ENCODE measurements at places on chromosomes 12 and 14. TPM values are rescaled to one million over a fixed set of nuclear protein-coding genes. Genes with fewer than 3 reads are reported as not detected.
A peak's percentile ranks its signal among the peaks of the same experiment; 100 is the strongest.

DNA sequence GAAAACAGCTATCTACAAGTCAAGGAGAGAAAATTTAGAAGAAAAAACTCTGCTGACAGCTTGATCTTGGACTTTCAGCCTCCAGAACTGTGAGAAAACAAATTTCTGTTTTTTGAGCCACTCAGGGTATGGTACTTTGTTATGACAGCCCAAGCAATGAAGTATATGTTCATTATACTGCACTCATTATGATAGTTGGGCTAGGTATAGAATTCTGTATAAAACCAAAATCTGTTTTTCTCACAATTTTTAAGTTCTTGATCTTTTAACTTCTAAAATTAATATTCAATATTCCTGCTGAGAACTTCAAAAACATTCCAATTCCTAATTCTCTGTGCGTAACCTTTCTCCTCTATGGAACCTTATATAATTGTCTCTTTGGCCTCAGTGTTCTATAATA lies 200.8 kb downstream of the SLC5A8 start:
- no peak for DNase-seq
- peaks cover 7% of the 10 kb centered on the region for H3K36me3 ChIP-seq
- no peaks in the 10 kb centered on the region for H3K4me1 ChIP-seq
- no peak overlapping the region for H3K4me3 ChIP-seq
- no peak overlapping the region for H3K27ac ChIP-seq

DNA sequence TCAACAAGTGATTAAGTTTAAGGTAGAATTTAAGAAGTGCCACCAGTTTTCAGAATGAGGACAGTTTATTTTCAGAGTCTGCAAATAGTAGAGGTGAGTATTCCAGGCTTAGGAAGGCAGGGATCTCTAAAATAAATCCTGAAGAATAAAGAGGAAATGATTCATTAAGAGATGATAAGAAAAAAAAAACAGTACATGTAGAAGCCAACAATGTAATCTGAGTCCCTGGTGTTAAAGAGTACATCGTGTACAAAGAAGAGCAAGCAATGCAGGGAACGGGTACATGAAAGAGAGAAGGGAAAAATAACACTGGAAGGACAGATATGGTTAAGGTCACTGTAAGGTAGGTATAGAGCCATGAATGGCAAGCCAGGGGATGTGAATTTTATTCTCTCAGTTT lies 95.2 kb upstream of the FOXG1 start:
- no peak for DNase-seq
- H3K4me3 ChIP-seq = no peak overlapping the region
- H3K27me3 ChIP-seq = no peaks in the 10 kb centered on the region
- H3K27ac ChIP-seq = no peak overlapping the region
- H3K36me3 ChIP-seq = no peaks in the 10 kb centered on the region

- H3K36me3 ChIP-seq = no peaks in the 10 kb centered on the region
- H3K4me3 ChIP-seq = no peak overlapping the region
- no peaks in the 10 kb centered on the region for H3K4me1 ChIP-seq
- peaks cover 32% of the 10 kb centered on the region for H3K27me3 ChIP-seq
These were observed 28.5 kb upstream of the C14orf180 start for GRCh38 chr14:104550861-104551728.

DNA sequence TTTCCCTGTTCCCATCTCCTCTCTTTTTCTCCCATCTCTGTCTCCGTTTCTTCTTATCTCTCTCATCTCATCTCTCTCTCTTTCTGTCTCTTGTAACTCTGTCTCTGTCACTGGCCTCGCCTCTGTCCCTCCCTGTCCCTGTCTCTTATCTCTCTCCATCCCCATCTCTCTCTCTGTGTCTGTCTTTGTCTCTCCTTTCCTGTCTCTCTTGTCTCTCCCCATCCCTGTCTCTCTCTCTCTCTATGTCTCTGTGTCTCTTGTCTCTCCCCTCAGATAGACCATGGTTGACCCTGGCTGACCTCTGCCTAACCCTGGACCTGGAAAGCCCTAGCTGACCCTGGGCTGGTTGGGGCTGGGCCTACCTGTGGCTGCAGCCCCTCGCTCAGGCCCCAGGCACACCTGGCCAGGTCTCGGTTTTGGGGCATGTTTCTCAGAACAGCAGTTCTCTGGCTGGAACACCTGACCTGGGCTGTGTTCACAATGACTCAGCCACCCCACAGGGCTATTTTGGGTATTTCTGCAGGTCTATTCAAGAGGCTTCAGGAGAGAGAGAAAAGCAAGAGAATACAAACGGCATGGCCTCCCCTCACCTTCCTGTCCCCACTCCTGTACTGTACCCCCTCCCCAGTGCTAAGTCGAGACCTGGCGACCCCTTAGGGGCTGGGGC lies 174.4 kb downstream of the TMEM121 start:
- H3K27me3 ChIP-seq = no peaks in the 10 kb centered on the region
- H3K4me1 ChIP-seq = no peaks in the 10 kb centered on the region
- no peak overlapping the region for H3K27ac ChIP-seq
- DNase-seq = no peak
- H3K36me3 ChIP-seq = peaks cover 2% of the 10 kb centered on the region

GRCh38 chr14:78090864-78091263 lies 79.3 kb upstream of the NRXN3 start:
- peaks cover 6% of the 10 kb centered on the region for H3K27me3 ChIP-seq
- H3K4me1 ChIP-seq = no peaks in the 10 kb centered on the region
- no peak overlapping the region for H3K27ac ChIP-seq

DNA sequence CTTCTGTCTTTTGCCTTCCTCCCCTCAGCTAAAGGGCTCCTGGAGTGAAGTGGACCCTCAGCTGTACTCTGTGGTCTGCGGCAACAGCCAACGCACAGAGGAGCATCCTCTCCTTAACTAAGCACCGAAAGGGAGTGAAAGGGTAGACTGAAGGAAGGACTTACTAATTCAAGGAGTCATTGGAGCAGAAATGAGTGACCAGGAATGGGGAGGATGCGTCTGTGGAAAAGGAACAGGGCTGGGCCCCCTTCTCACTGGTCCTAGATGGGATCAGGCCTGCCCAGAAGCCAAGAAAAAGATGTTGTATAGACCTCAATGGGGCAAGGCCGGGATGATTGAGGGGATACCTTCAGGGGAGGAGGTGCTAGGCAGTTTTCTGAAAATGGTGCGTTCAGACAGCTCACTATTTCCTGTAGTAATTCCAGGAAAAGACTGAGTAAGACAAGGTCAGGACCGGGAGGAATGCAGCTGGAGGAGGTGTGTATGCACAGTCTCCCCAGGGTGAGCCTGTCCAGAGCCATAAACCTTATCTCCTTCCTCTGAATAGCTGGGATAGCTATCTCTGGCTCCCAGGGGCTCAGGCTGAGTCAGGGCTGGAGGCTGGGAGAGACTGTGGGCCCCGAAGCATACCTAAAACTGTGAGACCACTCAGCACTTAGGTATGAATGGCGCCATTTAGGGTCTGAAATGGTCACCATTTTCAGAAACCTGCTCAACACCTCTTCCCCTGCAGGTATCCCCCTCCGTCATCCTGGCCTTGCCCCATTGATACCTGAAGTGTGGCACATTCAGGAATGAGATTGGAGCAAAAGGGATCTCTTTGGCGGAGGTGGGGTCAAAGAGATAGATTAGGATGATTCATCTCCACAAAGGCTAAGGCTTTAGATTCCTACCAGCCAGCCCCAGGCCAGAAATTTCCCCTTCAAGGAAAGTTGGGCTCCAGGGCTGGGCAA lies 20.2 kb upstream of the KRT8 start:
- no peaks in the 10 kb centered on the region for H3K27me3 ChIP-seq
- H3K27ac ChIP-seq = peak overlapping the region; percentile 93
- H3K4me1 ChIP-seq = peaks cover 44% of the 10 kb centered on the region

GRCh38 chr12:46578190-46578982 lies 205.8 kb upstream of the SLC38A2 start:
- no peaks in the 10 kb centered on the region for H3K27me3 ChIP-seq
- no peak for DNase-seq
- H3K27ac ChIP-seq = peak overlapping the region; percentile 30
- H3K4me1 ChIP-seq = peaks cover 36% of the 10 kb centered on the region

- DNase-seq = no peak
- no peaks in the 10 kb centered on the region for H3K4me1 ChIP-seq
- H3K27me3 ChIP-seq = no peaks in the 10 kb centered on the region
- no peak overlapping the region for H3K4me3 ChIP-seq
- no peaks in the 10 kb centered on the region for H3K36me3 ChIP-seq
These were observed 359.9 kb downstream of the TRHDE start for GRCh38 chr12:72631926-72632685.

DNA sequence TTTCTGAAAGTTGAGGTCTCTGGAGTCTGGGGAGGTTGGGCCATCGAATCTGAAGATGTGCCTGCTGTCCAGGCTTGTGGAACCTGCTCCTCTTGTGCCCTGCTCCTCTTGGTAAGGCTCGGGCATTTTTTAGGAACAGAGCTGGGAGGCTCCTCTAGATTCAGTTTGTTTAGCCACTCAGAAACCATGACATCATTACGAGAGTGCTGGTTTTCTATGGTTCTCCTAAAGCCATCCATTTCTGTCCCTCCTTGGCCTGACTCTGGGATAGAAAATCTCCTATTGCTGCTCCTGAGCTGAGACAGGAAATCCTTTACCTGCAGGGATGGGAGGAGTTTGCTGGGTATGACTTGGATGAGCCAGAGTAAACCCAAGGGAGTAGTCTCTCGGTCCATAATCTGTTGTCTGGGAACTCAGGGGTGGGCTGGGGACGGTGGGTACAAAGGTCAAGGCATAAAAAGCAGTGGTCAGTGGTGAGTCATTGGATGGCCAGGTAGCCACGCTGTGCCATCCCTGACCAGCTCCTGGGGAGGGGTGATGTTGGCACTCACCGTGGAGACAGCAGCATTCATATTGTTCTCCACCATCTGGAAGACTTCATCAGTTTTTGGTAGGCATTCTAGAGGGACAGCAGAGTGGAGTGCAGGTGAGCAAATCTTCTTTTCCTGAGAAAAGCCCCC lies 2.4 kb upstream of the ADCY4 start:
- H3K4me3 ChIP-seq = no peak overlapping the region
- no peaks in the 10 kb centered on the region for H3K36me3 ChIP-seq
- DNase-seq = no peak
- H3K27me3 ChIP-seq = peaks cover 17% of the 10 kb centered on the region
- no peak overlapping the region for H3K27ac ChIP-seq
- H3K4me1 ChIP-seq = peaks cover 29% of the 10 kb centered on the region

DNA sequence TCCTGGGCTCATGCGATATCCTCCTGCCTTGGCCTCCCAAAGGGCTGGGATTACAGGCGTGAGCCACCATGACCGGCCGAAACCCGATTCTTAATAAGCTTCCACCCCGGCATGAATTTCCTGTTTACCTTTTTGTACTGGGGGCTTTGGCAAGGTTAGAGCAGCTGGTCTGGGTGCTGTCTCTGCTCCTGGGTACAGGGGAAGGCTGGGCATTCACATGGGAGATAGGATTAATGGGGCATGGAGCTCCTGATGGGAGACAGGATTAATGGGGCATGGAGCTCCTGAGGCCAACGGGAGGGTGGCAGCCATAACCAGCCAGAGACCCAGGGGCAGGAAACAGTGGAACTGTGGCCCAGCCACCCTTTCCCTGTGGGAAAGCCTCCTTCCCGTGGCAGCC lies 69.5 kb upstream of the DICER1 start:
- DNase-seq = no peak
- H3K27me3 ChIP-seq = no peaks in the 10 kb centered on the region
- H3K4me1 ChIP-seq = peaks cover 59% of the 10 kb centered on the region
- H3K27ac ChIP-seq = peak overlapping the region; percentile 93
- no peaks in the 10 kb centered on the region for H3K36me3 ChIP-seq

DNA sequence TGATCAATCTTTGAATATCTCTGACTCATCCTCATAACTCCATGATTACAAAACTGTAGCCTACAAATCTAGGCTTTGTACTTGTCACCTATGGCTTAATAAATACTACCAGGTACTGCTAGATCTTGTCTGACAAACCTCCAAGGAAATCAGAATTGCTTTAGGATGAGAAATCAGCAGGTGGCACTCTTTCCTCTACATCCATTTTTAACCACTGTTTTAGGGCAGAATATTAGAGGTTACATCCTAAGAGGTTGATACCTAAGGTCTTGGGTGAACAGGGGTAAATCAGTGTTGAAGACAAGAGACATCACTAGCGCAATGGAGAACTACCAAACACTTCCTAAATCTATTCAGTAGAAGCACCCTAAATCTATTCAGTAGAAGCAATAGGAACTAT lies 63.1 kb upstream of the SOX5 start:
- no peaks in the 10 kb centered on the region for H3K36me3 ChIP-seq
- no peak for DNase-seq

DNA sequence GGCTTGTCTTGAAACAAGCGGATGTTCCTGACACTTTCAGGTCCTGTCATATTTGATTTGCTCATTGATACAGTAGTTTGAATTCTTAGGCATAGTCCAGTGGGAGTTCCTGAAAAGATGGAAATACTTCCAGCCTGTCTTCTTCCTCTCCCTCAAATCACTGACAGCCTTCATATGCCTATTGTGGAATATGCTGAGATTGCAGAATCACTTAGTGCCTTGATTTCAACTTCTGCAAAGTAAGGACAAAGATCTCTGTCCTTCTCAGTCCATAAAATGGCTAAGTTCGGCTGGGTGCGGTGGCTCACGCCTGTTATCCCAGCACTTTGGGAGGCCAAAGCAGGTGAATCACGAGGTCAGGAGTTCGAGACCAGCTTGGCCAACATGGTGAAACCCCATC lies 6.7 kb upstream of the PYGL start:
- no peak overlapping the region for H3K27ac ChIP-seq
- H3K36me3 ChIP-seq = no peaks in the 10 kb centered on the region
- H3K27me3 ChIP-seq = no peaks in the 10 kb centered on the region
- H3K4me3 ChIP-seq = no peak overlapping the region

- peak overlapping the region; percentile 49 for H3K27ac ChIP-seq
- H3K4me3 ChIP-seq = no peak overlapping the region
- H3K4me1 ChIP-seq = peaks cover 52% of the 10 kb centered on the region
- no peaks in the 10 kb centered on the region for H3K27me3 ChIP-seq
These were observed 10.2 kb downstream of the ARHGAP5 start for GRCh38 chr14:32087173-32087861.

DNA sequence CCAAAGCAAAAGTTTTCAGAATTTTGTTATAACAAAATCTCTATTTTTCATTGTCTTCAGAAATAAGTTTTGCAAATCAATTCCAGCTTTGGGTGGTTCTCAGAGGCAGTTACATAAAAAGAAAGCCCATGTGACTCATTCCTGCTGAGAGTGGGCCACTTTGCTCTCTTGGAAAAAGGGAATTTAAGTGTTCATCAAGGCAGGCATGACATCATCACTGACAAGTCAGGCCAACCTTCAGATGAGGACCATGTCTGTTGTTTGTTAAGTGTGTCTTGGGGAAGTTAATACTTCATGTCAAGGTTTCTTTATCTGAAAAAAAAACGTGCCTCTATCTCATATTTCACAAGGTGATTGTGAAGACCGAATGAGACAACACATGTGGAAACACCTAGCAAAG lies 519.8 kb upstream of the TMPO start:
- H3K36me3 ChIP-seq = no peaks in the 10 kb centered on the region
- no peak overlapping the region for H3K27ac ChIP-seq
- no peak for DNase-seq
- H3K4me3 ChIP-seq = no peak overlapping the region
- no peaks in the 10 kb centered on the region for H3K4me1 ChIP-seq

GRCh38 chr12:53208877-53209463 lies 1.9 kb upstream of the ITGB7 start:
- peaks cover 17% of the 10 kb centered on the region for H3K4me1 ChIP-seq
- no peak overlapping the region for H3K27ac ChIP-seq
- no peaks in the 10 kb centered on the region for H3K27me3 ChIP-seq
- H3K36me3 ChIP-seq = peaks cover 9% of the 10 kb centered on the region

- H3K27ac ChIP-seq = no peak overlapping the region
- no peaks in the 10 kb centered on the region for H3K36me3 ChIP-seq
- no peaks in the 10 kb centered on the region for H3K4me1 ChIP-seq
- no peak overlapping the region for H3K4me3 ChIP-seq
- H3K27me3 ChIP-seq = peaks cover 3% of the 10 kb centered on the region
These were observed 733.6 kb upstream of the TBX3 start for GRCh38 chr12:115417610-115418009.

The TMPRSS12 gene
- not detected for total RNA-seq

The STXBP6 gene
- 11.5 TPM for total RNA-seq

The BHLHE41 gene
- 6.0 TPM for total RNA-seq

The SNRPF gene
- 12.4 TPM for total RNA-seq

Data from chondrocyte (in vitro differentiated cells).